NCI-H2107 (cell line): ENCODE measurements at places on chromosomes 1 and 21.

- DNase-seq: no peak
Observed at GRCh38 chr21:44702111-44702972, 5.4 kb downstream of the KRTAP10-12 start.

GRCh38 chr1:10975567-10976326, 36.7 kb upstream of the TARDBP start:
- DNase-seq: peak; percentile 36

GRCh38 chr1:221776495-221777301, 34.8 kb upstream of the DUSP10 start:
- no peak for DNase-seq

- DNase-seq: no peak
Observed at GRCh38 chr1:60848583-60849188, 233.7 kb upstream of the NFIA start.

DNA sequence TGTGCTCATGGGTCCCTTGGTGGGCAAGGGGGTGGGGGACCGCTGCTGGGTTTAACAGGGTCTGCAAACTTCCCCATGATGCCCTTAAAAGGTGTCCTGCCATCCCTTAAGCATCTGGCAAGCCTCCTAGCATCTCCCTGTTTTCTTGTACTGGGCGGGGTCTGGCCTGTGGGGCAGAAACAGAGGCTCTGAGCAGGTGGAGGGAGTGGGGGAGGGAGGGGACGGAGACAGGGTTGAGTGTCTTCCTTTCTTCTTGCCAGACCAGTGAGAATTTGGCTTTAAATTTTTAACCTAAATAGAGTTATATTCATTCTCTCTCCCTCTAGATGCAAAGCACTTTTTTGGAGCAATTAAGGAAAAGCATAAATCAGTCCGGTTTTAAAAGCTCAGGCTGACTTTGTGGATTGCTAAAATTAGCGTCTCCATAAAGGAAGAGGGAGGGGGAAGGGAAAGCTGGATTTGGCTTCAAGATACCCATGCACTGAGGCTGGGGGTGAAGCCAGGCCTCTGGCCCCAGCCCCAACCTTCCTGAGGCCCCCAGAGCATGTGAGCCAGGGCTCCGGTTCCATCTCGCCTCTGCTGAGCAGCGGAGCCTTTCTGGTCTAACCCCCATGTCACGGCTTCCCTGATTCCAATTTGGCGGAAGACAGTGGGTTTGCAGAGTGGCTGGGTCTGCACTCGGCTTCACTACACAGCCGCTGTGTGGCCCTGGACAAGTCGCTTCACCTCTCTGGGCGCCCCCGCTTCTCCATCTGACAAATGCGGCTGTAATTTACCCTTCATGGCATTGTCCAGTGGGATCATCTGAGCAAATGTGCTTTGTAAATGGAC, 25.3 kb downstream of the IGSF21 start:
- no peak for DNase-seq

DNA sequence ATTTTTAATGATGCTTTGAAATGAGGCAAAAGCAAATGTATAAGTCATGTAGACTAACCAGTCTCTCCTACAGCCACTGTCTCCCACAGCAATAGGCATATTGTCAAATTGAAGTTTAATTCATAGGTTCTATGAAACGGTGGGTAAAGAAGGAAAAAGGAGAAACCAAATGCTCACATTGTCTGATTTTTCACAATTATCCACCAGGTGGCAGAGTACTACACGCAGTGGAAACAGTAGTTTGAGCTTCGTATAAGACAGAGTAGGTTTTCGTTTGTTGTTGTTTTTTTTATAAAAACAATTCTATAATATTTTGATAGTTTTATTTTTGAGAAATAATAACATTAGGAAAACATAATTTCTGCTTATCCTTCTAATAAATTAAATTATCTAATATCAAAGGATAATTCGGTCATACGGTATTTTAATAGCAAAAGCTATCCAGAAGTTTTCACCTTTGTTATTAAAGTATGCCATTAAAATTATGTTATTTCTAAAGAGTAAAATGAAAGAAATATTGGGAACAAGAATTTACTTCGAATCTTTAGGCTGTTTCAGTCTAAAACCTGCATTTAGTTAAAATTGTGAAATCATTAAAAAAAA, 39.1 kb downstream of the TYW3 start:
- no peak for DNase-seq

- peak; percentile 17 for DNase-seq
Observed at GRCh38 chr1:70528590-70529333, 117.7 kb downstream of the CTH start.

GRCh38 chr1:6459850-6460265, 6.1 kb downstream of the TNFRSF25 start:
- no peak for DNase-seq

DNA sequence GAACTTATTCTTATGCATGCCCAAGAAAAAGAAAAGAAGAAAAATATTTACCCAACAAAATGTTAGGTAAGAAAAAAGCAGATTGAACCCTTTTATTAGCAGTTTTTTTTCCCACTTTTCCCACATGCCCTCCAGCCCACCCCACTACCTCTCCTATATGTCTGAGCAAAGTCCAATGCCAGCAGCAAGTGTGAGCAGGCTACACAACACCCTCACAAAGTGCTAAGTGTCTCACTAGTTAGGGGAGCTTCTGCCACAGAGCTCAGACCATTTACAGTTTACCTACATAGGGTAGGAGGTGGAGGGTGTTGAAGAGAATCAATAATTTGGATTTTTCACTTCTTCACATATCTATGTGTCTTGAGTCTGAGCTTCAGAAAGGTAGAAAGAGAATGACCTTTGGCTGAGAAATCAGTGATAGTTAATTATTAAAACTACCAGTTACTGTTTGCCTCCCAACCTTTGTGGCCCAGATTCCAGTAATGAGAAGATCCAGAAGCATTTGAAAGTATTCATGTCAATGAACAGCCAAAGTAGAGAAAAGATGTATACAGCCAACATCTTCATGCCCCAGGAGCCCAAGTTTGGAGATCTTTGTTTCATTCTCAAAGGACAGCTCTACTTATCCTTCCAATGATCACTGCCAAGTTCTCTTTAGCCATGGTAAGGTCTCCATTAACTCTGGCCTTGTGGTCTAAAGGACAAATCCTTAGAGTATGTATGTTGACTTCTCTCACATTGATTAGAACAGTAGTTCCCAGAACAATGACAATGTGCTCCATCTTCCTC, 26.2 kb downstream of the OR10J5 start:
- no peak for DNase-seq

DNA sequence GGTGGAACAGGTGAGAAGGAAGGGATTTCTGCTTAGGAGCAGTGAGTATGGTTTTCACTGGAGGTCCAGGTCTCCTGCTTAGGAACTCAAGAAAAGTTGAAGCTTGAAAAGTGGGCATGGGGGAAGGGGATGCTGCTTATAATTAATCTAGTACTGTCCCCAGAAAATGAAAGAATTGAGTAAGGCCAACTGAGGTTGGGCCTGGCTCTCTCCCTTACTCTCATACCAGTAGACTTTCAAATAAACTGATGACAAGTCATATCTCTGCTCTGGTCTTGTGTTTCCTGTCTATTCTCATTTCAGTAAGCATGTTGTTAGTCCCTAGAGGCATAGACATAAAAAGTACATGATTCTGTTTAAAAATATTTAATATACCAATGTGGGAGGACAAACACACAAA, 26.4 kb downstream of the CD48 start:
- no peak for DNase-seq

DNA sequence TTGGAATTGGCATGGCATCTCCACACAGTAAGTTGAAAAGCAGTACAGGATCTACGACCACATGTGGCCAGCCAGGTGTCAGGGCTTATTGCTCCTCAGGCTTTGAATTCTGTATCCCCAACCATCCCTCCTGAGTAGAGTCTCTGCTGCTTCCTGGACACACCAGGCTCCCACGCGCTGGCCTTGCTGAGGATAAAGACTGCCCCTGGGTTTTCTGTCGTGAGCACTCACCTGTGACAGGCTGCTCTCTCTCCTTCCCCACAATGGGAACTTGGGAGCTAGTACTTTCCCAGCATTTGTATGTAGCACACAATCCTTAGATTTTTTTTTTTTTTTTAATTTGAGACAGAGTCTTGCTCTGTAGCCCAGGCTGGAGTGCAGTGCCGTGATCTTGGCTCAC, 33.6 kb downstream of the PBX1 start:
- no peak for DNase-seq

DNA sequence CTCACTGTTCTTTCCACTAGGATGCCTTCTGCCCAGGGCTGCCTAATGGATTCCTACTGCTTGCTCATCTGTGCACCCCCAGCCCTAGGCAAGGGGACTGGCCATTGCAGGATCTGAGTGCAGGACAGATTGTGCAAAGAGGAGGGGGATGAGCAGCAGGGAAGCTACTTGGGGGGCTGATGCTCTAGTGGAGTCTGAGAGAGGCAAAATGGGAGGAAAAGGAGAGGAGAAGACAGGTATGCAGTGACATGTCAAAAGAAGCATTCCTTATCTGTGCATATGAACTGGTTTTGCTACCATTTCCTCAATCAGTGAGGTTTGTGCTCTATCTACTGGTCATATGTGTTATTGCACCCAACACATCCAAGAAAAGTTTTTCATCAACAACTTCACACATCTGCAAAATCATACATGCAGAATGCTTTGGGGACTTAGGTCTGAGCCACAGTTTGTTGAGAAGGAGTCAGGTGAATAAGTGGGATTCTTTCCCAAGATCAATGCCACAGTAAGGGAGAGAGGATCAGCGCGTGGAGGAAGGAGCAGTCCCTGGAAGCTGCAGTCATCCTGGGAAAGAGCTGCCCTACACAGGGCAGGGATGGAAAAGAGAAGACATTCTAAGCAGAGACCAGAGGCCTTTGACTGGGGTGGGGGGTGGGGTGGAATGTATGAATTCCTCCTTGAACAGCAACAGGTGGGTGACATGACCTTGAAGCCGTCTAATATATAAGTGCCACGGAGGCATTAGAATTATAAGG, 14.4 kb downstream of the SLC5A9 start:
- DNase-seq: no peak

DNA sequence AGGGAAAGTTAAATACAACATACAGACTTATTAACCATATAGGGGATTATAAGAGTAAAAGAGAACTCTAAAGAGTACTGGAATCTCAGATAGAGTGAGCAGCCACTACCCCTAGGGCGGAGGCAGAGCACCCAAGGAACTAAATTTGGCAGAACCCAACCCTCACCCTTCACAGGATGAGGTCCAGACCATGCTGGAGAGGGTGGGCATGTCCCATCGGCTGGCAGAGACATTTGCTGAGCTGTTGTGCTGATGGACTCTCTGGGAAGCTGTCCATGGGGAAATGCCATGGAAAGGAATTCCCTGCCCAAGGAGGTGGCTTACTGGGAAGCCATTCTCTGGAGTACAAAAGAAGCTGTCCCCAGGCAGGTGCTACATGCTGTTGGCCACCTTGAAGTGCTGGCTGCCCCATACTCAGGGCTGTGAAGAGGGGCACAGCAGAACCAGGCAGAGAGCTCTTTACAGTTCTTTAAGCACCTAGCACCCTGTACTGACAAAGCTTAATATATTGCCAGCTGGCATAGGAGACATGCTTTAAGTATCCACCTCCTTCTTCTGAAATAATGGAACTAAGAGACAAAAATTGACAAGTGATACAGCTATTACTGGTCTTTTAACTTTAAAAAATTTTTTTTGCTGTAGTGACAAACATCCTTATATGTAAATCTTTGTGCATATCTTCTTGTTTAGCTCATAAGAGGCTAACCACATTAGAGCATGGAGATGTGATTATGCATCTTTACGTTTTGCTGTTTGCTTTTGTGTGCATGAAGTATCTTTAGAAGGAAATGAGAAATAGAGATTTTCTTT, 29.6 kb downstream of the TSNAX start:
- DNase-seq: peak; percentile 36
